ENCODE measurements at places on chromosomes 3 and 15.

DNA sequence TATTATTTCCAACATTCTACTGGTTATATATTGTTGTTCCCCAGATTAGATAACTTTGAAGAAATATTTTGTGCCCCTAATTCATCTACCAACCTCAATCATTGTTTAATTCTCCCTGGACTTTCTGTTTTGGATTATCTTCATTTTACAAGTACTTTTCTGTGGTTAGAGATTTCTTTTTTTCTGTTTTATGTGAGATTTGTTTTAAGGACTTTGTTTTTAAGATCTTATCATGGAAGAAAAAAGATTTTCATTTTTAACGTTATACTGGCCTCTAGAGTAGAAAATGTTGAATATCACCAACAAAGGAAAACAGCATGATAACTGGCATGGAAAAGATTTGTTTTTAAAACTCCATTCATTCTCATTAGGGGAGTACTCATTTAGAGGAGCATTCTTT lies 210.9 kb upstream of the KCNMB2 start:
- no peak for DNase-seq

DNA sequence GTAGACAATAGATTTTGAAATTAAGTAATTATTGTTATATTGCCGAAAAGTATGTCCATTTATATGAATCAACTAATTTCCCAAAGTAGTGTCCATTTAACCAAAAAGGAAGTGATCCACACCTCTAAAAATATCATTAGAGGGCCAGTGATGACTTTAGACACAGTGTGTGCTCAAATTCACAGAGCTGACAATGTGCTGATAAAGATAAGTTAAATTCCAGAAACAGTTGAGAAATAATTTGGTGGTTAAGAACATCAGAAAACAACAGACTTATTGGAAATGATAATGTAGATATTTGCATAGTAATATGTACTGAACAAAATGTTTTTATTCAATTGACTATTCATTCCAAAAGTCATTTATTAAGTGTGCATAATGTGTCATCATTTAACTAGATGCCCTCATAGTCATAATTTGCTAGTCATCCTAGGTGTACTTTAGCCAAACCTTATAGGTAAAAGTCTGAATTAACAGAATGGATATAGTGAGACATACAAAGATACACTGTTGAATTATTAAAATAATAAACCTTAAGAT lies 230.2 kb upstream of the ADAMTS9 start:
- DNase-seq = no peak

- no peak for DNase-seq
These were observed 36.3 kb upstream of the PCOLCE2 start for GRCh38 chr3:142925140-142925539.

- no peak for DNase-seq
These were observed 32.8 kb downstream of the CACNA2D2 start for GRCh38 chr3:50470658-50471057.

GRCh38 chr3:99670556-99670950 lies 32.2 kb downstream of the COL8A1 start:
- no peak for DNase-seq

DNA sequence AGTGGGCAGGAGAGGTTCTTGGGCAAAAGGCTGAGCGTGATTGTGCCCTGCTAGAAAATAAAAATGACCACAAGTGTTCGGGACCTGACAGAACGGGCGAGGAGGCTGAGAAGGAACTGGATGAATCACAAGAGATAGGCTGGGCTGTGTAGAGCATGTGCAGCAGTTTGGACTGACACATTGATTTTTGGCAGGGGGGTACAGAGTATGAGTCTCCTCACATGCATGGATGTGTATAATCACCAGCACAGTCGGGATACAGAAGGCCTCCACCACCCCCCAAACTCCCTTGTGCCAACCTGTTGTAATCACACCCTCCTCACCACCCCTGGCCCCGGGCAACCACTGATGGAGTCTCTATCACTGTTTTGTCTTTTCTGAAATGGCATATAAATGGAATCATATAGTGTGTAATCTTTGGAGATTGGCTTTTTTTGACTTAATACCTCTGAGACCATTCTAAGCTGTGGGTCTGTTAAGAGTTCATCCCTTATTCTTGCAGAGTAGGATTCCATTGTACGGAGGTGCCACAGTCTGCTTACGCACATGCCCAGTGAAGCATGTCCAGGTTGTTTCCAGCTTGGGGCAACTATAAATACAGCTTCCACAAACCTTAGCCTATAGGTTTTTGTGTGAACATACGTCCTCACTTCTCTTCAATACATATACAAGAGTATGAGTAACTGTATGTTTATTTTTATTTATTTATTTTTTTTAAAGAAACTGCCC lies 438.8 kb downstream of the FOXP1 start:
- no peak for DNase-seq

GRCh38 chr3:46889381-46890110 lies 12.0 kb downstream of the PTH1R start:
- no peak for DNase-seq

- DNase-seq = no peak
These were observed 41.8 kb downstream of the CRYGS start for GRCh38 chr3:186502138-186502948.

DNA sequence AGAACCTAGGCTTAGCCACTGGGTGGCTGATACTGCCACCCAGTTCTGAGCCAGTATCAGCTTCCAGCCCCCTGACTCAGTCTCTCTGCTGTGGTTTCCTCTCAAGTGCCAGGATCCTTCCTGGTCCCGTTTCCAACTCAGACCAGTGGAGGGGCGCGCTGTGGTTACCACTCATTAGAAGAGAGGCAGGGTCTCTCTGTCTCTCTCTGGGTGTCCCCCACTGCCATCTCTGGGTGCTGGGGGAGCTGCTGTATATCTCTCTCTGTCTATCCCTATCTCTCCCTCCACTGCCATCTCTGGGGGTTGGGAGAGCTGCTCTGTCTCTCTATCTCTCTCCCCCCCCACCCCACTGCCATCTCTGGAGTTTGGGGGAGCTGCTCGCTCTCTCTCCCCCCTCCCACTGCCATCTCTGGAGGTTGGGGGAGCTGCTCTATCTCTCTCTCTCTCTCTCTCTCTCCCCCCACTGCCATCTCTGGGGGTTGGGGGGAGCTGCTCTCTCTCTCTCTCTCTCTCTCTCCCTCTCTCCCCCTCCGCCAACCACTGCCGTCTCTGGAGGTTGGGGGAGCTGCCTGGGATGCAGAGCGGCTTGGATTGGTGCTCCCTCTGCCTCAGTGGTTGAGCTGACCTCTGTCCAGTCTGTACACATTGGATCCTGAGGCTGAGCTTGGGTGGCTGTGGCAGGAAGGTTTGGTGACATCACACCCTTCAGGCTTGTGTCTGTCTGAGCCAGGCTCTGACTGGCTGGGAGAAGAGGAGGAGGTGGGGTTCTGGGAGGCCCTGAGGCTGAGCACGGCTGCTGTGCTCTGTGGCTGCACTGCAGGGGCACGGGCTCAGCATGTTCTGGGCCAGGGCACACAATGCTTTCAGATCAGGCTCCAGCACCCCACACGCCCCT lies 98.9 kb downstream of the APBA2 start:
- DNase-seq = peak; percentile 40

- no peak for DNase-seq
These were observed 260.5 kb downstream of the PYDC2 start for GRCh38 chr3:191721390-191721861.

DNA sequence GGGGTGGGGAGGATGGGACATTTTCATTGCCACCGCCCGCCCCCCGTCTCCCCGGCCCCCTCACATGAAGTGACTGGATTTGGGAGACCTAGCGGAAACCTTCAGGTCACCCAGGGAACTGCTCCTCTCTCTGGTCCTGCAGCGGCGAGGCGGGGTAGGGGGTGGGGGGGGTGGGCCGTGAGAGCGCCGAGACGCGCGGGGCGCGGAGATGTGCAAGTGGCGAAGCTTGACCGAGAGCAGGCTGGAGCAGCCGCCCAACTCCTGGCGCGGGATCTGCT lies 712 bp upstream of the MME start:
- DNase-seq = no peak

DNA sequence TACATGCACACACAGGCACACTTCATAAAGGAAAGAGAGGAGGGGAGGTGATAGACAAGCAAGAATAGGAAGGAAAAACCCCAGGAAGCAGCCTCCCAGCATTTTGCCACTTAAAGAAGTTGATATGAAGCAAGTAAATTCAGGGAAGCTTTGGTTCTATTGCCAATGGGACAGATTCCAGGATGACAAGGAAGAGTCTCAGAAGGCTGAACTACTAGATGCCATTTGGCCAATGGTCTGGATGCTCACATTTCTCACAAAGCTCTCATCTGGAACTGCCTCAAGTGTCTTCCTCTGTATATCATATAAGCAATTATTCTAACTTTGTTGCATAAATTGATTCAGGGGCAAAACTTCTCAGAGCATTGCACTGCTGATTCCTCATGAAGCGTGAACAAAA lies 78.8 kb upstream of the STRIT1 start:
- DNase-seq = no peak

DNA sequence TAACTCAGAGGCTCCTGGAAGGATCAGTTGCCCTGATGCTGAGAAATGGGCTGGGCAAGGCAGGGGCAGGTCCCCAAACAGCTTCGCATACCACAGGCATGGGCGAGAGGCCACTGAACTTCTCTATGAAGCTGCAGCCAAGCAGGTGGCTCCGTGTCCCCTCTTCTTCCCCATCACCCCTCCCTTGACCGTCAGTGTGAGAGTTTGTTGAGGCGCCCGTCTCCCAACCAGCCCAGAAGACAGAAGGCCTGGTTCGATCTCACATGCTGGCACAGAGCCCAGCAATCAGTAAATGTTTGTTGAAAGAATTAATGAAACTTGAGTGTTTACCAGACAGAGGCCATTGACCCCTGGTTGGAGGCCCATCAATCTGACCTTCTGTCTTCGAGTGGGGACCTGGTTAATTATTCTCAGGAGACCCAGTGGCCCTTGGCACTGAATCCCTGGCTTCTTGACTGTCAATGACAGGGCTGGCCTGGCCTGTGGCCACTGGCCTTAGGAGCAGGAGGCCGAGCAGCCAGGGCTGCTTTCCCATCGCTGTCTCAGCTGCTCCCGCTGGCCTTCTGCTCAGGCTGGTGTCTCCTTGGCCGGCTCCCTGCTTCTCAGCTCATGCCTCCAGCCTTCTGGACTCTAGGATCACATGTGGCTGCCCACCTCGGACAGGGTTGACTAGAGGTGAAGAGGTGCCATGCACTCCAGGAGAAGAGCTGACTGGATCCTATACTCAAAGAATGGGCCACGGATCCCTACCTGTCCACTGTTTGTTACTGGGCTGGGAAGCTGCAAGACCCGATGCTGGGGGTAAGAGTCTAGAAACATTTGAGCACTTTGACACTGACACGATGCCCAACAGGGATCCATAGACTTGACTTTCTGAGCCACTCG lies 113.4 kb downstream of the ASB7 start:
- DNase-seq = no peak
